ENCODE measurements at places on chromosomes 2 and 18.

DNA sequence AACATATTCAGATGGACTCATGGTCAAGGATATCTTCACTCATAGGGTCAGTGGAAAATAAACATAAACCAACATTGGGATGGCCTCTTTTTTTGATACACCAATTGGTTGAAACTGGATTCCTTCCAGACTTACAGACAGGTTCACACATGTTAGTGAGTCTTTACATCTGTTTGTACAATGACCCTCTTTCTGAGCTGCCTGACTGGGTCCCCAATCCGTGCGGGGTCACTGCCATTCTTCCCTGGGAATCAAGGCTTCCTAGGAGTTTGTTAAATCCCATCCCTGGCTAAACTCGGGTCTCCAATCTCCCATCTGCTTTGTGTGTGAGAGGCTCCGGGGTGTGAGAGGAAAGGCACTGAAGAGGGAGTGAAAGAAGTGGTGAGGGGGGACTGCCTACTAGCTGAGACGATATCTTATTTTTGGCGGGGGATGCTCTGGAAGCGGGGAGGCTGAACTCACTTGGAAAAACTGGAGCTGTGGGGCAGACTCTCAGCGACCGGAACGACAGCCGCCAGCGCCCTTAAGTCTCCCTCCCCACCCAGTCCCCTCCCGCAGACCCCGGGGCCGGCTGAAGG lies 487 bp downstream of the STARD6 start:
- peak; percentile 0 for DNase-seq

DNA sequence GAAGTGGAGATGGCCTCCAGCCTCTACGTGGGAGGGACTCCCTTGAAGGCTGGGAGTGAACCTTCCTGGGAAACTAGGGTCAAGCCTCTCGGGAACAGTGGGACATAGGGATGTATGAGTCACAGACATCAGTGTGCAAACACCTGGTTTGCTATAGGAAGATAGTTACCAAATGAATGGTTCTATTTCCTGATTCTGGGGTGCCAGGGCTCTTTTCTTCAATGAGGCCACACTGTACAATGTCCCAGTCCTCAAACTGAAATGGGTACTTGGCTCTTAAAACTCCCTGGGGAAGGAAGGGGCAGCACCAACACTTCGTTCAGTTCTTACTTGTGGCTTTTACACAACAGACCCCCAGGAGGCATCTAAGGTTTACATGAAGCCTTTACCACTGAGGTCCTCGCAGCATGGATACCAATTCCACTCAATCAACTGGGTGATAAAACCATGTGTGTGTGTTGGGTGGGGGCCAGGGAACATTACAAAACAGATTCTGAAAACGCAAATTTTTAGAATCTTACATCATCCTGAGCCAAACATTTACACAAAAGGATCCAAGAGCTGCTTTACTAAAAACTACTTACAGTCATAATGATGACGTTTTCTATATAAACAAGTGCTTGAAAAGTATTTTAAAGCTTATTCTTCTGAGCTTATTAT lies 10.4 kb downstream of the ERFE start:
- peak; percentile 87 for DNase-seq

- DNase-seq = no peak
Measured at GRCh38 chr2:105090091-105090490, 52.2 kb downstream of the MRPS9 start.

DNA sequence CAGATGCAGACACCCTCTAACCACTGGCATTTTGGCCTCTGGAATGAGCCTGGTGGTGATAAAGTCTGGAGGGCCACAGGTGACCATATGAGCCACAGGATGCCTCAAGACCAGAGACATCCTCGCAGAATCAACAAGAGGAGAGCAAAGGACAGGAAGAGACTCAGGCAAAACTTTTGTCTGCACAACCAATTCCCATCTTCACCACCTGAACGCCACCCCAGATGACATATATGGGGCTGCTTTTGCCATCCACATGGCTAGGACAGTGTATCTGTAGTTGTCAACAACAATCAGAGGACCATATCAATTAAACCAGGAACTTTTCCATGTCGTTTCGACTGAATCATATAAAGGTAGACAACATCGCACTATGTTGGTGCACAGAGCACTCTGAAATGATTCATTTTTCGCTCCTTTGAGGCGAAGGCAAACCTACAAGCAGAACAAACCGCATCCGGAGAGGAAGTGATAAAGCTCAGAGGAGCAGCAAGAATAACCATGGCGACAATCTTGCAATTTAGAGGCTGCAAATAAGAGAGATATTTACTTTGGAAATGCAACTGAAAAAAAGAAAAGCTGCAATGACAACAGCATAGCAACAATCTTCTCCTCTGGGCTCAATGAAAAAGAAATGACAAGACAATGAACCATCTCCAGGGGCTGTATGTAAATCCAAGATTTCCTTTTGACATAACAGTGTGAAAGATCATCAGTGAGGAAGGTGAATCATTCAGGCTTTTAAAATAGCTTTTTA lies 204.5 kb downstream of the ARL4C start:
- DNase-seq = no peak

DNA sequence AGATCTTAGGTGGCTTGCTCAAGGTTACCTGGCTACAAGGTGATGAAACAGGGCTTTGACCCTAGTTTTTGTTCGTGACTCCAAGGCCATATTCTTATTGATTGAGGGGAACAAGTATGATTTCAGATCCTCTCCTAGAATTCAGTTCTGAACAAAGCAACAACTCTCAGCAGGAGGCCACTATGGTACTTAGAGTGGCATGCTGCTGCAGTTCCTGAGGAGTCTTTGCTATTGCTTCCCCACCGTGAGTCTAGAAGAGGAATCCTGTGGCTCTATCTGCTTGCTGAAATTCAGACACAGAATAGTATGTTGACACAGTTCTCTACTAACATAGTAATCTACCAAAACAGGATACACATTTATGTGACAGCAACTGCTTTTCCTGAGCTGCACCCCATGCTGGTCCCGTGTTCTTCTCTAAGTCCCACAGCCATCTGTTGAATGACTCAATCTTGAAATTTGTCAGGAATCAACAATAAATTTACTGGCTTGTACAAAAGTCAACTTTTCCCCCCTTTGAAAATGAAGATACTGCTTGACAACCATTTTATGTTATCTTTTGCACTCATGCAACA lies 4.1 kb downstream of the TGFBRAP1 start:
- no peak for DNase-seq

GRCh38 chr18:37532917-37533316 lies 32.7 kb downstream of the CELF4 start:
- DNase-seq = no peak

DNA sequence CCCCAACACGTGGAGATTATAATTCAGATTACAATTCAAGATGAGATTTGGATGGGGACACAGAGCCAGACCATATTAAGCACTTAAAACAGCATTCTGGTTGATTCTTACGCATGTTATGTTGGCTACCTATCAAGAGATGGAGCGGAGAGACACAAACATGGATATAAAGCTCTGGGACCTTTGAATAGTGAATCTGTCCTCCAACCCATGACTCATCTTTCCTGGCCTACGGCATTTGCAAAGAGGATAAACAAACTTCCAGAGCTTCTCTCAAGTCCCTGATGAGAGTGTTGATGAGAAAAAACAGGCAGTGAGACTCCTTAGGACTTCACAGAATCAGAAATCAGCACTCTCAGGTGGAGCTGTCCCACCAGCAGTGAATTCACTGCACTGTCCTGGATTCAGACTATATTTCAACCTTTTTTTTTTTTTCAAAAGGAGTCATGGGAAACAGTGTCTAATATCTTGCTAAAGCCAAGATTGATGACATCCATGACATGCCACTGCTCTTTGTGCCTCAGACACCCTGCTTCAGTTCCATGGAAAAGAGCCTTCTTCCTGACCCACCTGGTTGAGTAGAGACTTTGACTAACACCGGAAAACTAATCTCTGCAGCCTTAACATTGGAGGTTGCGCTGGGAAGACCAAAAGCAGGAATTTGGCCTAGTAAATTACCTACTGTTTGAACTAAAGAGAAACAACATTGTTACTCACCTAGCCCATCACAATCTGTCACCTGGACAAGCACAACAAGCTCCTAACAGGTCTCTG lies 62.1 kb upstream of the NPAS2 start:
- peak; percentile 78 for DNase-seq

- DNase-seq = no peak
Measured at GRCh38 chr2:183195397-183195796, 71.2 kb downstream of the NUP35 start.

- no peak for DNase-seq
Measured at GRCh38 chr18:61782545-61782944, 110.3 kb downstream of the RNF152 start.

GRCh38 chr18:60163622-60164021 lies 209.0 kb downstream of the MC4R start:
- DNase-seq = no peak

- no peak for DNase-seq
Measured at GRCh38 chr2:15560140-15560987, 770 bp downstream of the NBAS start.

DNA sequence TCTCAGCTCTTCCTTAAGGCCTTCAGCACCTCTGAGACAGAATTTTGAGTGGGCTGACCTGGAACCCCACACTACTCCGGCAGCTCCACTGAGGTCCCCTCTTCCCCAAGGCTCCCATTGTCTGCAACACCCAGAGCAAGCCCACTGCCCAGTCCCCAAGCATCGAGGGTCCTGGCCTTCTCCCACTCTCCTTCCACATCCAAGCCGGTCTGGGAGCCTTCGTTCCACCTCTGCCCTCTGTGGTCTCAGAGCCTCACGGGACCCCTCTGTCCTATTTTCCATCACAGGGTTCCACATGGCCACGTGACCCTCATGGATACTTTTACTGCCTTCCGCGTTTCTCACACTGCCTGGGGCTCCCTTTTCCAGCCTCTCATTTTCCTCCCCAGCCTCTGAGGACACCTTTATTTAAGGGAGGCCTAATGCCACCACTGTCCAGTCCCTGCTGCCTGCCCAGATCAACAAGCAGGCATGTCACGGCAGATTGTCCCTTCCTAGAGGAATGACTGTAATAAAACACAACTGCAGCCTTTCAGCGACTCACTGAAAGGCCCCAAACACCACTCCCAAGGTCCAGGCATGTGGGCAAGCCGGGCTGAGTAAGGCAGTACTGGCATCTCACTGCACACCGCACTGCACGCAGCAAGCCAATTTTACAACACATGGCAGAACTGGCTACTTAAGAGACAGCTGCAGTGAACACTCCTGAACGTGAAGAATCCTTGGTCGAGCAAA lies 7.9 kb upstream of the SALL3 start:
- DNase-seq = no peak

GRCh38 chr2:36807223-36807886 lies 110.8 kb downstream of the VIT start:
- no peak for DNase-seq

DNA sequence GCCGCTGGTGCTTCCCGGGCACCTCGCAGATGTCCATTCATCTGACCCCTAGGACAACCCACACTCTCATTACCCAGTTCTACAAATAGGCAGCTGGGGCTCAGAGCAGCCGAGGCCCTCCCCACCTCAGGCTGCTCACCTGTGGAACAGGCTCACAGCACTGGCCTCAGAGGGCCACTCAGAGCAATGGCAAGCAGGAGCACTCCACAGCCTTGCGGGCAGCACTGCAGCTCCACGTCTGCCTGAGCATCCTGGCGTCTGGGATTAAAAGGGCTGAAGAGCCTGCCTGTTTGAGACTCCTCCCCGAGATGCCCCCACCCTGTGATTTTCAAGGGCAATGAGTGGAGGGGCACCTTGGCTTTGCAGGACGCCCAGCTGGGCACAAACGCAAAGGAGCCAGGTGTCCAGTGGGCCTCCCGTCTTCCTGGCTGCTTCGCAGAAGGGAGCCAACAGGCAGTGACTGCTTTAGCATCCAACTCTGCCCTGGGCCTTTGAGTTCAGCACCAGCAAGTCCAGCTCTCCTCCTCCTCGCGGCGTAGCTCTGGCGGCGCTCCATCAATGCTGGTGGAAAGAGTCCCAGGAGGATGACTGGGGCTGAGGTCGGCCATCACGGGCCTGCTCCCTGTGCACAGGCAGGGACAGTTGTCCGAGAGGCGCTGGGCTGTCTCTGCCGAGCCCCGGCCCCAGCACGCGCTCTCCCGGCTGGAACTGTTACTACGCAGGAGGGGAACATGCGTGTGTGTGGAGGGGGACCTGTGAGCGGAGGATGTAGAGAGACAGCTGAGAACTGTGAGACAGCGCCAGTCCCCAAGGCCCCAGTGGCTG lies 297.2 kb downstream of the NDUFA10 start:
- DNase-seq = no peak

DNA sequence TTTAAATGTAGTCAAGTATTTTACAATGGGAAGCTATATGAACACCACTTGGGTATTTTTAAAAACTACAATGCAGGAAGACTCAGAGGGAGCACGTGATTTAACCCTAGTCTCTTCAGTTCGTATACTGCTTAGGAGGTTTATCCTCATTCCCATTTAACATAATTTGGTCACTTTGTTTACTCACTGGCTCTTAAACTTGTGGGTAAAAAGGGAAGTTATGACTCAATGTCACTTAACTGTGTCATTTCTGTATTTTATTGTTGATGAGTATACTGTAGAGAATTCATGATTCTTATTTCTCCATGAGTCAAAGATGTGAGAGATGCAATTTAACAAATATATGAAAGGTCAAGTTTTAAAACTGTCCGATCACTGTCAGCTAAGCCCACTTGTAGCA lies 48.2 kb downstream of the SLC66A3 start:
- DNase-seq = peak; percentile 78

DNA sequence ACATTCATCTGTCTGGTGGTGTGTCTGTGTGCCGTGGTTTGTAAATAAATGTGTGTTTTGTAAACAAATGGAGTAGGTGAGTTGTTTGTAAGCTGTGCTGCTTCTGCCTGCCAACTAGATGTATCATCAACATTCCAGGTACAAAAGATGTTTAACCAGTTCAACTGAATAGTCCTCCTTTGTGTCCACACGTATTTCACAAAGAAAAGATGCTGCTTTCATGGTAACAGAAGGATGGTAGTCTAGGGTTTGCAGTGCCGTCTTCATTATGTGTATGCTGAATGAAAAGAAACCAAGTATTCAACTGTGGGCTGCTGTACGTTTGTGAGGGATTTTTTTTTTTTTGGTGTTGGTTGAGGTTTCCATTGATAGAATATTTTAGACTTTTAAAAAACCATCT lies 72.1 kb downstream of the CAMKMT start:
- DNase-seq = no peak

- no peak for DNase-seq
Measured at GRCh38 chr18:35661483-35662146, 80.1 kb downstream of the GALNT1 start.

DNA sequence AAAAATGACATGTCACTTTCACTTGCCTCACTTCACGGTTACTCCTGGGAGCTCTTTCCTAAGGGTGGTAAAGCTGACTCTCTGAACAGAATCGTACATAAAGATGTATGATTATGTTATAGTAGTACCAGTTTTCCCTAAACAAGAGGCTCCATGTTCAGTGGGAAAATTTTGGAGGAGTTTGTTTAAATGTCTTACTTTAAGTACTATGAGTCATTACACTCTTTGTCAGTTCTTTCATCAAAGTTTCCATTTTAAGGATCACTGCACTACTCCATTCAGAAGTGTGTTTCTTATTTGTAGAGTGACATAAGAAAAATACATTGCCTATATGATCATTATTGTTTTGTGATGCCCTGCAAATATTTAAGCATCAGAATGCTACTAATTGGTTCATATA lies 121.1 kb upstream of the FIGN start:
- no peak for DNase-seq
